Effector CD4-positive, alpha-beta T cell (primary cell): ENCODE measurements at places on chromosomes 2 and 18.

- no peak for DNase-seq
These were observed 218.1 kb downstream of the TWIST2 start for GRCh38 chr2:239065962-239066361.

- no peak for DNase-seq
These were observed 360.2 kb downstream of the ALK start for GRCh38 chr2:29561181-29561580.

- DNase-seq: no peak
These were observed 10.6 kb downstream of the DNAJB2 start for GRCh38 chr2:219289537-219290361.

DNA sequence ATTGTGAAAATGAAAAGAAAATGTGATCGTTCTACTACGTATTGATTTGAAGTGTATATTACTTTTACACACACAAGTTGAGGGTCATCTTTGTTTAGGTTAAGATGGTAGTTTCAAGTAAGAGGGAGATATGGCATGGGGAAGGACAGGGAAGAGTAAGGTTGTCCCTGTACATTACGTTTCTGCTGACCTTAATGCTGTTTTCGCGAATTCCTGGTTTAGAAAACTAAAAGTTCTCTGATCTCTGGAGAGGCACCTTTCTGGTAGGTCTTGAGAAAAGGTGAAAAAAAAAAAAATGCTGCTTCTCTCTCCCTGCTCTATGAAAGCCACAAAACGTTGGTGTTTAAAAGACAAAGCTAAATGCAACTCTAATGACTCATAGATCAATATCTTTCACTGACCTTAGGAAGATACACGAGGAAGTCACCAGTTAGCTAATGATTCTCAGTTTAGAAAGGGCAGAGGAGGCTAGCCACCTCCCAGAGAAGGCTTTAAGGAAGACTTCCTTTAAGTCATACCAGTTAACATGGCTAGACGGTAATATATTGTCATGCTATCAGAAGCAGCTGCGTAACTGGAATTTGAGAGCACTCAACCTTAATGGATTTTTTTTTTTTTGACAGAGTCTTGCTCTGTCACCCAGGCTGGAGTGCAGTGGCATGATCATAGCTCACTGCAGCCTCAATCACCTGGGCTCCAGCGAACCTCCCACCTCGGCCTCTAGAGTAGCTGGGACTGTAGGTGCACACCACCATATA, 13.2 kb downstream of the TXNDC2 start:
- no peak for DNase-seq

- DNase-seq: no peak
These were observed 177.9 kb downstream of the CYRIA start for GRCh38 chr2:16487686-16488085.

DNA sequence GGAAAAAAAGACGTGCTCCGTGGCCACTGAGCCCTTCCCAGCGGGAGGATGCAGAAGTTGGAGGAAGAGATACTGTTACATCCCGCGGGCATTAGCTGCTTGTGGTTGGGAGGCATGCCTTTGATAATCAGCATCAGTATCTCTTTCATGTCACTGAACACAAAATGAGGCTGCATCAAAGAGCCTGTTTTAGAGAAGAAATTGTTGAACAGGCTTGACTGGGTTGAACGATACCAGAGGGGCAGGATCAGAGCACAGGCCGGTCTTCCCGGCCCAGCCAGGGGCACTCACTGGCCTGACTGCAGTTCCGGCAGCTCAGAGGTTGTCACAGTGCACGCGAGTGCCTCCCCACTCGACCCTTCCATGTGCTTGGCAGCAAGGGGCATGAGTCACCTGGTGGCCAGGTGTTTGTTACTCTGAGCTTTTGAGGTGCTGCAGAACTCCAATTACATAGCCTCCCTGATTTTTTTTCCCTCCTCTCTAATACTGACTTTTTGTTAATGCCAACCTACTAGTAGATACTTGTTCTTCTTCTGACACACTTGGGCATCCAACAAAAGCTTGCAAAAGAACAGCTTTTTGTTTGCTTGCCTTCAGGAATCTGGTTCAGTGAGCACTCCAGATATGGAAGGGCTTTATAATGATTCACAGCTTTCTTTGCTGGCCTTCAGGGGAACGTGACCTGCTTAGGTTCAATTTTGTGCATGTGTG, 121.6 kb downstream of the VAPA start:
- no peak for DNase-seq

DNA sequence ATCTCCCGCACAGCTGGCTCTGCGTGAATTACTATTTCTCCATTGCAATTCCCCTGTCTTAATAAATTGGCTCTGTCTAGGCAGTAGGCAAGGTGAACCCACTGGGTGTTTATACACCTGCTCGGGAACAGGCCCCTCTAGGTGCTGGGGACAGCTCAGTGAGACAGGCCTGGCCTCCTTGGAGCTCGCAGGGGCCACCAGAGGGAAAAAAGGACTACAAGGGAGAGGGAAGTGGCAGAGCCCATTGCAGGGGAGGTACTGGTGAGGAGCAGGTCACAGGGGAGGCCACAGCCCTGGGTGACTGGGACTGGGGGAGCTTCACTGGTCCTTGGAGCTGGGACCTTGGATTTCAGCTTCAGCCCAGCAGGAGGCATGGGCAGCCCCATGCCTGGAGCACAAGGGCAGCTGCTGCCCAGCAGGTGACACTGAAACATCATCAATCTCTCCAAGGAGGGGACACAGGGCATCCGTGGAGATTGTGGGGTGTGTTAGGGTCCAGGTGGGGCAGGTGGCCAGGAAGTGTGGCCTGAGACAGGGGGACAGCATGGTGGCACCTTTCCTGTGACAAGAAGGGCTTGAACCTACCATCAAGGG, 31.2 kb downstream of the NGEF start:
- DNase-seq: no peak

- no peak for DNase-seq
These were observed 66.5 kb downstream of the GLS start for GRCh38 chr2:190947141-190947540.

GRCh38 chr2:140893685-140894084, 1237.1 kb downstream of the LRP1B start:
- no peak for DNase-seq

DNA sequence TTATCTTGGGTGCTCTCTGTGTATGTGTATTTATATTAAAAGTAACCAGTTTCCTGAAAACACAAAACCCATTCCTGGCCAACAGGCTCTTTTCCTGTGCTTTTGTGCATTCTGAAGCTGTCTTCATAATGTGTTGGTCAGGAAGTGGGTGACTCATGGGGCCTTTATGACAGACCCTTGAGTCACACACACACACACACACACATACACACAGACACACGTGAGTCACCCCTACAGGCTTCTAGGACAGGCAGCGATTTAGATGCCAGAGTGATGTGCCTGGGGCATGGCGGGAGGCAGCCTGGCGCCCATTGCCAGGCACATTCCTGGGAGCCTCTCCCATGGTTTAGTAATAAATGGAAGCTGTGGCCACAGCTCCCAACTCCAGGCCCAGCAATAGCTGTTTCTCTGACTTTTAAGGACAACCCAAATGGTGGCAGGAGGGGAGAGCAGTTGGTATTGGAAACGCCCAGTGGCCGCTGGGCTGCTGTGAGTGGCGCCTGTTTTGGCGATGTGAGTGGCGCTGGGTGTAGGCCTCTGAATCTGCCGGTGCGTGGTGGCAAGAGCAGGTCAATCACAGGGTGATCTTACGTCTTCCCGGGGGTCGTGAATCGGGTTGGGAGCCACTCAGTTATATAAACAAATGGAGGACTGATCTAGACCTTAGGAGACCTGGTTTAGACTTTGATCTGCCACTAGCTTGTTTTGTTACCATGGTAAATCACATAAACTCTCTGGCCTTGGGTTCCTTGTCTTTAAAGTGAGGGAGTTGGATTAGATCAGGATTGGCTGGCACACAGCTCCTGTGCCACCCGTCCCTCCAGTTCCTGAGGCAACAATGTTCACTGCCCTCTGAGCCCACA, 150.7 kb upstream of the DLX2 start:
- DNase-seq: no peak

DNA sequence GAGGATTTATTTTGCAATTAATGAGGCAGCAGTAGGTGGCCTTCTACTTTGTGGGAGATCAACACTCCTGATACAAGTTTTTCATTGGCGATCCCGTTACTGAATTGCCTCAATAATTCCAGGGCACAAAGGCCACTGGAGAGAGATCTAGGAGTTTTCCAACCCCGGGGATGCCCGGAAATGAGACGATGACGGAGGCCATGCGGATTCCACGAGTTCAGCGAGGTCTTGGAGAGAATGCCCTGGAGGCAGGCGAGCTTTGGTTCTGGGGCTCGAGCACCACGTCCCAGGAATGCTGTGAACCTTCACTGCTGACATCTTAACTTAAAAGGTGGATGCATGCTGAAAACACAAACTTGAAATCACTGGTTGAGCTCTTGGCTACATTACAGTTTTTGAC, 74.2 kb downstream of the LDLRAD4 start:
- DNase-seq: no peak

DNA sequence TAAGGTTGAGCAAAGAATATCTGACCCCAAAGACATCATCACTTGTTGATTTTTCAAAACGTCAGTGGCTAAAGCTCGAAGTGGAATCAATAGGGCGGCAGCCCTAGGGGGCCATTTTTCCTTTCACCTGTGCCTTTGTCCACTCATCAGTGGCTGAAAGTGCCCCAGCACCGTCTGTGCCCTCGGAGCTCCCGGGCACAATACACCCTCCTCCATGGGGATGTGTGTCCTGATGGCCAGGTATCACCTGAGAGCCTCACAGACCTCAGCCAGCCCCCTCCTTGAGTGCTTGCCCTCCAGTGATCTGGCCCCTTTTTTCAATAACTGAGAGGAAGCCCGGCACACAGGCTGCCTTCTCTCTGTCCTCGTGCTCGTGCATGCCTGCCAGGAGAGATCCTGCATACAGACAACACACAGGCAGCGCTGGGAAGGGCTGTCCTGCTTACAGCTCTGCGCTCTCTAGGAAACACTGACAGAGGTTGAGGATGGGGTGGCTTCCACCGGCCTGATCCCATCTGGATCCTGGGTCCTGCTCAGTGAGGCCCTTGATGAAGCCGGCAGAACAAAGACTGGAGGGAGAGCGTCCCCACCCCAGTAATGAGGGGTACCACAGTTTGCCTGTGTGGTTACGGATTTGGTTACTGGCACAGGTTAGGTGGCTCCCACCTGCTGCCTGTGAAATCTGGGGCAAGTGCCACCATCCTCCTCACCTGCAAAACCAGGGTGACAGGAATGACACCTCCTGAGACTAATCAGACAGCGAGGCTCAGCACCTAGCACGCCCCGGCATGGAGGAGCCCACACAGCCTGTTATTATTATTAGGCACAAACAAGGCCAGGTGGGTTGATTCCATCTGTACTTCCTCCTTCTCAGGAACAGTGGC, 197.5 kb upstream of the RAB6C start:
- DNase-seq: no peak
